ENCODE measurements at places on chromosomes 3 and 15.

DNA sequence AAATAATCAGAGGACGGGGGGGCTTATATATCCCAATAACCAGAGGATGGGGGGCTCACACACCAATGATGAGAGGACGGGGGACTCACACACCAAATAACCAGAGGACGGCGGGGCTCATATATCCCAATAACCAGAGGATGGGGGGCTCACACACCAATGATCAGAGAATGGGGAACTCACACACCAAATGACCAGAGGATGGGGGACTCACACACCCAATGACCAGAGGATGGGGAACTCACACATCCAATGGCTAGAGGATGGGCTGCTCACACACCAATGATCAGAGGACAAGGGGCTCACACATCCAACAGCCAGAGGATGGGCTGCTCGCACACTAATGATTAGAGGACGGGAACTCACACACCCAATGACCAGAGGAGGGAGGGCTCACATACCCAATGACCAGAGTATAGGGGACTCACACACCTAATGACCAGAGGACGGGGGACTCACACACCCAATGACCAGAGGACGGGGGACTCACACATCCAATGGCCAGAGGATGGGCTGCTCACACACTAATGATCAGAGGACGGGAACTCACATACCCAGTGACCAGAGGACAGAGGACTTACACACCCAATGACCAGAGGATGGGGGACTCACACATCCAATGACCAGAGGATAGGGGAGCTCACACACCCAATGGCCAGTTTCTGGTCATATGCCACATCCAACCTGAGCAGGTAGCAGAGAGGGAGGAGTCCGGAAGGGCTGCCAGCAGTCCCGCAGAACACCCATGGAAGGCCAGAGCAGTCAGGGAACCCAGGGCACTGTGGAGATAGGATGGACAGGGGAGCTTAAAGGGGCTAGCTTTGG, 10.6 kb downstream of the RAB6B start:
- no peak for DNase-seq

- DNase-seq, result no peak
Measured at GRCh38 chr3:172750069-172750367, 508 bp upstream of the ECT2 start.

GRCh38 chr15:52789601-52790168, 451 bp downstream of the ONECUT1 start:
- no peak for DNase-seq

DNA sequence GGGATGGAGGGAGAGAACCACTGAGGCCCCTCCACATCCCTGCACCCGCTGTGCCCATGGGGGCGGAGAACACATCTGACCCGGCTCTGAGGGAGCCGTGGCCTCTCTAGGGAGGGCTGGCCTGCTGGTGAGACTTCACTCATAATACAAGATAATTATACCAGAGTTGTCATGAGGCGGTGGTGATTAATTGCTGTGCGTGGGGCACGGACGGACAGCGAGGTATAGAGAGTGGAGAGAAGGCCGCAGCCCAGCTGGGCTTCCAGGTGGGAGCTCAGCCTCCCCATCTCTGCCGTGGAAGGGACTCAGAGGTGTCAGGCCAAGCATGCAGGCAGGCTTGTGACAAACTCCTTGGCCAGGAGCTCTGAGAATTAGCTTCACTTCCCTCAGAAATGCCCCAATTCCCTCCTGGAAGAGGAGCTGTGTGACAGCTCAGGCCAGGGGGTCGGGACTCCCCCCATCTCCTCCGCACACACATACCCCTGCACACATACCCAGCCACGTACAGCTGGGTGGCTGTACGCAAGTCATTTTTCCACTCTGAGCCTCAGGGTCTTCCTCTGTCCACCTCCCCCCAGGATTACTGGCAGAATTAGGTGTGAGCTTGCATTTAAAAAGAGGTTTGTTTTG, 6.0 kb upstream of the GATA2 start:
- no peak for DNase-seq

DNA sequence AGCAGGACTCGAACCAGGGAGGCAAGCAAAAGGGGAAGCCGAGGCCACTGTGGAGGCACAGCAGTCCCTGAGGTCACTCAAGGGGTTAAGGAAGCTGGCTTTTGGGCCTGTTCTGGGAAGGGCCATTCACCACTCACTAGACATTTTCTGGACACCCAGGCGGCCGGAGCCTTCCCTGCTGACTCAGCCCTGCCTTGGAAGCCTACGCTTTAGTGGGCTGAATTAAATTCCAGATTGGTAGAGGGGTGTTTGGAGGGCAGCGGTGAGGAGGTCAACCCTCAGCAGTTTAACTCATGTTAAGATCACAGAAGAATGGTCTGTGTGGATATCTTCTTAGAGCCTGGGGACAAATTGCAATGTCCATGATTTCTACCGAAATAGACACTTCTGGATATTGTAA, 152.8 kb downstream of the GABRG3 start:
- DNase-seq, result no peak

DNA sequence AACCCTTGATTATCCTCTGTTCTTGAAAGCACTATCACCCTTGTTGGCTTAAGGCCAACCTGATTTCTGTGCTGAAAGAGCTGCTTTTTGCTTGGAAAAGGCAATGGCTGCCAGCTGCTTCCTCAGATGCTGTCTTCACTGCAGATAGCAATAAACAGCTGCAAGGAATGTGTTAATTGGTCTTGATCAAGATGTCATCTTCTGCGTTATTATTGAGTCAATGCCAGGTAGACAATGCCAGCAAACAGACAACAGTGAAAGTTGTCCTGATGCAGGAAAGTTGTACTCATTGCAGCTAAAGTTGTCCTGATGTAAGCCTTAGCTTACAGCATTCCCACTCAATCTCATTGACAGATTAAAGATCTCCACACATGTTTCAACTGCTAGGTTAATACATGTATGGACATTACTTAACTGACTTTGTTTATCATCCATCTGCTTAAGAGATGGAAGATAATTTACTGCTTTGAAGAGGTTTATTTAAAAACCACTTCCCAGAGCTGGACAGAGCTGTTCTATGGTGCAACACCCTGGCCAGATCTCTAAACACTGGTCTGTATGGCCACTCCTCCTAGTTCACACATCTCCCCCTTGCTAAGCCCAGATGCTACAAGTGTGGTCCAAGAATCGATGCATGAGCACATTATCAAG, 251.0 kb upstream of the MCTP2 start:
- DNase-seq, result no peak

- no peak for DNase-seq
Measured at GRCh38 chr3:58271901-58272501, 34.0 kb upstream of the RPP14 start.

DNA sequence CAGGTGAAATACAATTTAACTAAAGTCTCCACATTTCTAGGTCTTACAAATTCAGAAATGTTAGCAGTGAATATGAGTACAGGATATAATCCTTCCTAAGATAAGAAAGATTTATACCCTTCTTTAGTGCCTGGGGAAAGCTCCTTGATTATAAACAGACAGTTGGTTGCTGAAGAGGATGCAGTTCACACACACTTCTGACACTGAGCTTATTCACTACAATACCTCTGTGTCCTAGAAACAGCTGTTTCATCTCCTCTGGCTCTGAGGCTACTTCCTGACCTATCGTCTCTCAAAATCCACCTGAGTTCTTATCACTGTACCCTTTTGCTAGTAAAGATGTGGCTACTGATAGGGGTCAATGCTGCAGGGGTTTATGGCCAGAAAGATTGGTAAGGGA, 57.1 kb downstream of the TP63 start:
- DNase-seq, result no peak

DNA sequence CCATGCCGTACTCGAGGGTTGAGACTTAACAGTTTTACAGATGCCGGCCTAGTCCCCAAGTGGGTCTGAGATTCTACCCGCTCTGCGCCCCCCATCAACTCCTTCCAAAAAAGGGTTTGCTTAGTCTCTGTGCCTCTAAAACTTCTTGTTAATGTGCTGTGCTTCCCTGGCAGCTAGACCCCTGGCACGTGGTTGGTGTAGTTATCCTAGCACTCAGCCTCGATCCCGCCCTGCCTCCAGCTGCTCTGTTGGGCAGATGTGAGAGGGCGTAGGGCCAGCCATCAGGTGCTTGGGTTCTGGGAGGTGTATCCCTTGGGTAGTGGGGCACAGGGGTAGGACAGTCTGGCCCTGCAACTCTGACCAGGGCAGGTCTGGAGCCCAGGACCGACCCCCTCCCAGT, 79.5 kb downstream of the FBLN2 start:
- no peak for DNase-seq

DNA sequence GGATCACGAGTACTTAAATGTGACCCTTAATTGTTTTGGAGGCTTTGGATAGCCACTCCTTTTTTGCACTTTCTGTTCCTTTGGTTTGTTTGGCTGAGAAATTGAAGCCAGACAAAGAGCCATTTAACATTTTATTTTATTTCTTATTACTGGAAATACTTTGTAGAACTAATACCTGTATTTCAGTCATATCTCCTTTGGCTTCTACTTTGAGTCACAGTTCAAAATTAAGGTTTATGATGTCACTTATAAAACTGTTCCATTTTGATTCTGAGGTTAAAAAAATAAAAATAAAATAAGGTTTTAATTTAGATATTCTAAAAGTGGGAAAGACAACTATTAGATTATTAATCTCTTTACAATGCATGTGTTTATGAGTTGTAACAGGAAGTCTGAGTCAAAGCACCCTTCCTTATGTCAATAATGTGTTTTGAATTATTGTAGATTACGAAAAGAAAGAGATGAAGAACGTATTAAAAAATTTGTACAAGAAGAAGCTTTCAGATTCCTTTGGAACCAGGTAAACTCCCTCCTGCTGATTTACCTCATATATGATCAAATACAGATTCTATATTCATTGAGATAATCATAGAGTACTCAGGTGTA, 16.9 kb upstream of the NXPE3 start:
- no peak for DNase-seq

GRCh38 chr3:177447938-177448337, 250.7 kb upstream of the TBL1XR1 start:
- DNase-seq, result no peak

DNA sequence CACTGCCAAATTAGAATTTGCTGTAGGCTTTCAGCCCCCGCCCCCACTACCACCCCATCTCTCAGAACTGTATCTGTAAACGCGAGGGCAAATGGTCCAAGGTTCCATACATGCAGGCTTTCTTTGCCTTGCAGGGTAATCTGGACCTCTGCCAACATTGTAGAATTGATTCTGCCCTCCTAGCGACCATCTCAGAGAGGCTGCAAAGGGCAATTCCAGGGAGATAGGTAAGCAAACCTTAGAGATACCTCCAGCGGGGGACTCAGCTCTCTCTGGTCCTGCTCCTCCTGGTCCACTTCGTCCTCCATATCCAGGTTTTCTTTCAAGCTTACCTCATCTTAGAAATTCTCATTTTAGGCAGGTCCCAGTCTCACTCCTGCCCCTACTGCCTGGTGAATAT, 64.4 kb downstream of the SLMAP start:
- DNase-seq, result no peak

DNA sequence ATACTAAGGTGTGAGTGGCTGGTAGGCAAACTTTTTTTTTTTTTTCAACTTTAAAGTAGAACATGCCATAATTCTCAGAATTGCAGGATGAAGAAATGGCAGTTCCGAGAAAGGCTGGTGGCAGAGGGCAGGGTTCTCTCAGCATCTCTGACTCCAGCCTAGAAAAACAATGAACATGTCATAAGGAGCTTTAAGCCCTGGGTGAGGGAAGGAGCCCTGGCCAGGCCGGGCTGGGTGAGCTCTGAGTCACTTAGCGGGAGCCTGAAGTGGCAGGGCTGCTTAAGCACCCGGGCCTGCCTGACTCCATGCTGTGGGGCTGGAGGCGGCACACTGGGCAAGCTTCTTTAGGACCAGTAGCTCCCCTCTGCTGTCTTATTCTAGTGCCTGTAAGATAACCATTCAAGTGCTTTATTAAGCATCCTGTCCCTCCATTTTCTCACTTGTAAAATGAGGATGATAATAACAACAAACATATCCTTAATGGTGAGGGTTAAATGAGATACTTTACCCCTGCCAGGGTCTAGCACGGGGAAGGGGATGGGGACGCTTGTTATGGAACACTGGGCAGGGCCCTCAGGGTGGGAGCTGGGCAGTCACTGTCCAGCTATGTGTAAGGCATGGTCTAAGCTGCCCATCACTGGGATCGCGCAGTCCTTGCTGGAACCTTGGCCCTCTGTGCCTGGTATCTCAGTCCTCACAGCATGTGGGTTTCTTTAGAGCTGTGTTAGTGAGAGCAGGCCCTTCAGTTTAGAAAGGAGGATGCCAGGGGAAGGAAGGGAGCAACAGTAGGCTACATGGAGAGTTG, 18.4 kb downstream of the SMAD6 start:
- DNase-seq, result no peak

- DNase-seq, result no peak
Measured at GRCh38 chr15:69463182-69463756, 10.7 kb downstream of the RPLP1 start.

DNA sequence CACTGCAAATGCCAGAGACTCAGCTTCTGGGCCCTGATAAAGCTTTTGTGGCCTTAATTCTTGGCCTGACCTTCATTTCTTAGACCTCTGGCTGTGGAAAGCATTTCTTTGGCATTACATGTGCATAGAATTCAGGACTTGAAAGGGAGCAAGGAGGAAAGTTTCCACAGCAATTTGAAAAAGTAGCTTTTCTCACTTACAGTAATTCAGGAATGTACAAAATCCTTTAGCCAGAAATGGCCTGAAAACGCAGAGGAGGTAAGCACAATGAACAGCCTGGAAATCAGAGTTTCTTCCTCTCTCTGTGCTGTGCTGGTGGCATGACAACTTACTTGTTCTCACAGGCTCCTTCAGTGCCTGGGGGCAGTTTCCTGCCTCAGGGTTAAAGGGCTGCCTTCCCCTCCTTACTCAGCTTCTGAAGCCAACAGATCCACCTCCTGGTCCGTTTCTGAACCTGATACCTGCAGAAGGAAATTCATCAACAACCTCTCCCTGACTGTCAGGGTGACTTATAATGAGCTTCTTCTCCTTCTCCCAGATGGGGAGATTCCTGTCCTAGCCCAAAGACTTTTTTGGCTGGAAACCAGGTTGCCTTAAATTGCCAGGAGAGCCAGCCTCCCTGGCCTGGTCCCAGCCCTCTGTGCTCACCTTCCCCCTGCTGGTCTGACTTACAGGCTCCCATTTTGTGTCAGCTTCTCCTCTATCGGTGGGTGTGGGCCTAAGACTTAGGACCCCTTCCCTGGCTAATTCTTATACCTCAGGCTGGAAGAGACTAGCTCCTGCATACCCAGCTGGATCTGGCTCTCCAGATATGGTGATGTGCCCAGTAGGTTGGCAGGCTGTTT, 102.3 kb downstream of the MYRIP start:
- no peak for DNase-seq

DNA sequence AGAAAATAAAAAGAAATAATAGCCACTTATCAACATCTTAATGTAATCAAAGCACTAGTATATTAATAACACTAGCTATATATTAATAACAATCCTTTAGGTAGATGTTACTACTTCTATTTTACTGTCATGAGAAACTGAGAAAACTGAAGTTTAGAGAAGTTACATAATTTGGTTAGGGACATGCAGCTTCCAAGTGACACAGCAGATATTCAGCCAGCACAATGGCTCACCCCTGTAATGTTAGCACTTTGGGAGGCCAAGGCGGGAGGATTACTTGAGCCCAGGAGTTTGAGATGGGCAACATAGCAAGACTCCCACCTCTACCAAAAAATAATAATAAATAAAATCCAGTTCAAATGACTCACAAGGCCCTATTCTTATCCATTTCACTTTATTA, 1.9 kb upstream of the UBR1 start:
- DNase-seq, result no peak

All from stimulated activated CD8-positive, alpha-beta memory T cell treated with anti-CD3 and anti-CD28 coated beads, Interleukin-7, amount 100 ng/mL, for 24 hours (primary cell).